ENCODE measurements at places on chromosomes 5 and 9. TPM values are rescaled to one million over a fixed set of nuclear protein-coding genes. Genes with fewer than 3 reads are reported as not detected.

The WDR55 gene
- 25.3 TPM for total RNA-seq

The FREM1 gene
- total RNA-seq = 0.29 TPM

The SHISAL2B gene
- total RNA-seq = not detected

DNA sequence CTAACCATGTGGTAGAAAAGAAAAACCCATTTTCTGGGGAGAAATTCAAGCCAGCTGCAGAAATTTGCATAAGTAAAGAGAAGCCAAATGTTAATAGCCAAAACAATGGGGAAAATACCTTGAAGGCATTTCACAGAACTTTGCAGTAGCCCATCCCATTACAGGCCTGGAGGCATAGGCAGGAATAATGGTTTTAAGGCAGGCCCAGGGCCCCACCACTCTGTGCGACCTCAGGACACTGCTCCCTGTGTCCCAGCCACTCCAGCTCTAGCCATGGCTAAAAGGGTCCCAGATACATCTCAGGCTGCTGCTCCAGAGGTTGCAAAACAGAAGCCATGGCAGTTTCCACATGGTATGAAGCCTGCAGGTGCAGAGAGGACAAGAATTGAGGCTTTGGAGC, 253.3 kb downstream of the CTNND2 start:
- H3K4me3 ChIP-seq = no peak overlapping the region
- no peak overlapping the region for H3K27ac ChIP-seq
- no peaks in the 10 kb centered on the region for H3K4me1 ChIP-seq
- no peaks in the 10 kb centered on the region for H3K36me3 ChIP-seq
- no peaks in the 10 kb centered on the region for H3K27me3 ChIP-seq

GRCh38 chr5:179794575-179794974, 789 bp downstream of the LTC4S start:
- H3K4me3 ChIP-seq = no peak overlapping the region
- H3K4me1 ChIP-seq = peaks cover 10% of the 10 kb centered on the region
- DNase-seq = no peak
- no peaks in the 10 kb centered on the region for H3K27me3 ChIP-seq
- peaks cover 6% of the 10 kb centered on the region for H3K36me3 ChIP-seq
- no peak overlapping the region for H3K27ac ChIP-seq

DNA sequence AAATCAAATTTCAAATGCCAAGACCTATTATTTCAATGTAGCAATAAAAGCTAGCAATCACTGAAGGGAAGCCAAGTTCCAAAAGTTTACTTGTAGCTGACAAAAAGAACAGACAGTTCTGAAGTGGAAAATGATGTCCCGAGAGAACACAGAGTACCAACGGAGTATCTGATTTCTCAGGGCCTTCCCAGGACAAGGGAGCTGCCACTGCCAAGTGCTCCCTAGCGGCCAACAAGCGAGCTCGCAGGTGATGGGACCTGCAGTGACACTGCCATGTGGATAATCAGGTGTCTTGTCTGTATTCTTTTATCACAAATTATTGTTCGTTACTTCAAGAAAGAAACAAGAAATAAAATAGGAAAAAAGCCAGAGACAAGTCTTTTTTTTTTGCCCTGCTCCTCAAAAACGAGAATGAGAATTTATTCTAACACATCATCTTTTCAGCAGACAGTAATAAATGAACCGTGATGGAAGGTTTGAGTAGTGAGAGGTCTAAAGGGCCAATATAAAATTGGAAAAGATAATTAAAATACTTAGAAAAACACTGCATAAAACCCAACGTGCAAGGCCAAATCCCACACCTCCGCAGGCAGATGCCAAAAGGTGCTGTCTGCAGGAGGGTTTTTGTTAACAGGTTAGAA, 159.4 kb downstream of the MYO10 start:
- DNase-seq = no peak
- H3K36me3 ChIP-seq = peaks cover 11% of the 10 kb centered on the region
- H3K4me3 ChIP-seq = no peak overlapping the region
- no peak overlapping the region for H3K27ac ChIP-seq
- H3K4me1 ChIP-seq = peaks cover 7% of the 10 kb centered on the region
- no peaks in the 10 kb centered on the region for H3K27me3 ChIP-seq

GRCh38 chr9:32523910-32524309, 2.1 kb downstream of the RIGI start:
- no peaks in the 10 kb centered on the region for H3K36me3 ChIP-seq
- no peak overlapping the region for H3K4me3 ChIP-seq
- DNase-seq = no peak
- no peaks in the 10 kb centered on the region for H3K27me3 ChIP-seq
- H3K4me1 ChIP-seq = peaks cover 15% of the 10 kb centered on the region

- no peaks in the 10 kb centered on the region for H3K27me3 ChIP-seq
- H3K36me3 ChIP-seq = no peaks in the 10 kb centered on the region
- no peaks in the 10 kb centered on the region for H3K4me1 ChIP-seq
- no peak overlapping the region for H3K4me3 ChIP-seq
Observed at GRCh38 chr5:127967323-127967982, 116.1 kb upstream of the SLC12A2 start.

GRCh38 chr9:129834489-129835127, 467 bp downstream of the C9orf78 start:
- DNase-seq = no peak
- H3K4me3 ChIP-seq = peak overlapping the region; percentile 82
- no peaks in the 10 kb centered on the region for H3K27me3 ChIP-seq

DNA sequence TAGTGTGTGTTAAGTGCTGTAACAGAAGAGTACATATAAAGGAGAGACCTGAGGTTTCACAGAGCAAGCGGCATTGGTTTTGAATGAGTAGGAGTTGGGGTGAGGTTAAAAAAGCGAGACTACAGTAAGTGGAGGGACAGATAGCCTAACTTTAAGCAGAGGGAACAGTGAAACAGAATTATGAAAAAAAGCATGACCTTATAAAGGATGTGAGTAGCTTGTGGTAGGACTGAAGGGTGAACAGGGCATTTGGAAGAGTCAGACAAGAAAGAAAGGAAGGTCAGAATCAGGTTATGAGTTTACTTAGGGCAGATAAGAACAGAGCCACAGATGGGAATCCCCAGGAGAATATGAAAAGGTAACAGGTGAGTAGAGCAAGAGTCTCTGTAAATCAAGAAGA, 22.5 kb downstream of the MSANTD3 start:
- DNase-seq = no peak
- no peak overlapping the region for H3K27ac ChIP-seq
- H3K36me3 ChIP-seq = peaks cover 5% of the 10 kb centered on the region
- peaks cover 10% of the 10 kb centered on the region for H3K4me1 ChIP-seq
- H3K27me3 ChIP-seq = no peaks in the 10 kb centered on the region

DNA sequence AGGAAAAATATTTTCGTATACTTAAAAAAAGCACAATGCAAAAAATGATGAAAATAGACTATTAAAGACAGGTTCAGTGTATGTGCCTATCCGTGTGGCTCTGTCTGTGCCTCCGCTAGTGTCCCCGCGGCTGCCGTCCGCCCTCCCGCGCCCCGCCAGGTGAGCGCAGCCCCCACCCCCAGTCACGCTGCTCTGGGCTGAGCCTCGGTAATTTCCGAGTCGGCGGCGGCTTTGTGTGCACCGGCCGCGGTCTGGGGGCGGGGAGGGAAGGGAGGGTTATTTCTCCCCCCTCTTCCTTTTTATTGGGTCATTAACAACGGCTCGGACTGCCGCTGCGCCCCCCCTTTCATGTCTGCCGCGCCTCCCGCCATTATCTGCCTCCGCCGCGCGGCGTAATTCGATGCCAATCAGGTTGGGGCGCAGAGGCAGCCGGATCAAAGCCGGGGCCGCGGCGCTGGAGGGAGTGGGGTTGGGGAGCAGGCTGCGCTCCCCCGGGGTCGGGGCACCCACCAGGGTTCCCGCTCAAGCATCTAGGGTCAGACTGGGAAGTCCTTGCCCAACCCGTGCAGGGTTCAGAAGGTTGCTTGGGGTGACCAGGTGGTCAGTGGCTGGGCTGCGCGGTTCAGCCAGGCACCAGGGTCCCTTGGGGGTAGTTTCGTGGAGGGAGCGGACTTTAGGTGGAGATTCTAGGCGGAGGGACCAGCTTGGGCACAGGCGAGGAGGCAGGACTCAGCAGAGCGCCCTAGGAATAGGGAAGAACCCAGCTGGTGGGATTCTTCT, 39.5 kb upstream of the PSD2 start:
- H3K4me3 ChIP-seq = no peak overlapping the region
- DNase-seq = no peak
- no peaks in the 10 kb centered on the region for H3K36me3 ChIP-seq
- peaks cover 38% of the 10 kb centered on the region for H3K27me3 ChIP-seq

DNA sequence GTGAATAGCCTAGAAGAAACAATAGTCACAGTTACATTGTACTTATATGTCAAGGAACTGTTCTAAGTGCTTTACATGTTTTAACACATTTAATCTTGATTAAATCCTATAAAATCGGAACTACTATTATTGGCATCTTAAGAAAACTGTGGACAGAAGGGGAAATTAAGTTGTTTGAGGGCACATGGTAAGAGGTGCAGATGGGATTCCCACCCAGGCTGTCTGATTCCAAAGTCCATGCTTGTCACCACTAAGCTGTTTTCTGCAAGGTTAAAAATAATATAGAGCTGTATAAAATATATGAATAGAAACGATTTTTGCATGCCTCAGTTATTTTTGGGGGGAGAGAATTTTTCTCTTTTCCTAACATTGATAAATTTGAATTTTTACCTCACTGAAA, 194.6 kb upstream of the KLF9 start:
- H3K36me3 ChIP-seq = no peaks in the 10 kb centered on the region
- H3K4me1 ChIP-seq = no peaks in the 10 kb centered on the region
- no peak for DNase-seq
- no peak overlapping the region for H3K4me3 ChIP-seq
- H3K27me3 ChIP-seq = peaks cover 5% of the 10 kb centered on the region

DNA sequence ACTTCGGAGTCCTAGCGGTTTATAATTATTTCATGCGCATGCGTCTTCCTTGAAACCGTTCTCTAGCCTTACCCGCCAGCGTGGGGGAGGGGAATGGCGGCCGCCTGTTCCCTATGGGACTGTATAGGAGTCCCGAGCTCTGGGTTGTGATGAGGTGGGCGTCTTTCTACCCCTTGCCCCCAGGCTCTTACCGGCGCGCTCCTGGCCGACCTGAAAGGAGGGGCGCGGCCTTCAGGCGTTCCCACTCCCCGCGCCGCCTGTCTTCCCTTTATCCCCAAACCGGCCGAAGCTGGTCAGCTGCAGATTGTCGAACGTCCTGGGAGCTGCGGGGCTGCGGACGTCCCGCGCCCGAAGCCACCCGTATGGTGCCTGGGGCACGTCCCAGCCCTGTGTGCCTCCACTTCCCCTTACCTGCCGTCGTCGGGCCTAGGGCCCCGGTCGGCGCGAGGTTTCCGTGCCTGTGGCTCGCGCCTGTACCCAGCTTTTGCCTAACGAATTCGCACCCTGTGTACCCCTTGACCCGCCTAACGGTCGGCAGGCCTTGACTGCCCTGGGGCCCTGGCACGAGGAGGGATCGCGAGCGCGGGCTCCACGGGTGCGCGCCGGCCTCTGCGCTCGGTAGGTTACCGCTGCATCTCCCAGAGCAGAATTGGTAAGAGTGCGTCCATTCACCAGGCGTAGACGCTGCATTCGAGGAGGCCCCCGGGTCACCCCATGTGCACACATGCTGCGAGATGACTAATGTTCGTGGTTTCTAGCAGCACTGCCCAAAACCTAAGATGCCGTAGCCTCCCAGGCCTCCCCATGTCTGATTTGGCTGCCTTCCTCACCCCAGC, 653 bp upstream of the HNRNPH1 start:
- H3K36me3 ChIP-seq = peaks cover 11% of the 10 kb centered on the region
- peak overlapping the region; percentile 73 for H3K27ac ChIP-seq
- DNase-seq = peak; percentile 54
- H3K27me3 ChIP-seq = no peaks in the 10 kb centered on the region
- peak overlapping the region; percentile 40 for H3K4me3 ChIP-seq
- H3K4me1 ChIP-seq = peaks cover 32% of the 10 kb centered on the region

Data from endothelial cell of umbilical vein (primary cell).